ENCODE measurements at places on chromosomes 2 and 18.

DNA sequence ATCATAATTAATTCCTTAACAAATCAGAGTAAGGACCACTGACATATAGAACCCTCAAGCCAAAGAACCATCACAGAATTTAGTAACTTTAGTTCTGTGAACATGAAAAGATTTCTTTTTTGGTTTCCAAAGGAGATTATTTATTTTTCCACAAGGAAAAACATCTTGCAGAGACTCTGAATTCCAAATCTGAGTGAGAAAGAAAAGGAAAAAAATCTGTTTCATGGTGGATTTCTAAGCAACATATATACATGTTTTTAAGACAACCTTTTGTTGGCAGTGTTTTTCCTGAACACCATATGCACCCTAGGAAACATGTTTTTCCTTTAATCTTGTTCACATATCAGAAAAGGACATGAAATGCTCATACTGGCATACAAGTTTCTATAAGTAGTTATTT is 149.8 kb downstream of the AGPS start:
- no peak for DNase-seq

DNA sequence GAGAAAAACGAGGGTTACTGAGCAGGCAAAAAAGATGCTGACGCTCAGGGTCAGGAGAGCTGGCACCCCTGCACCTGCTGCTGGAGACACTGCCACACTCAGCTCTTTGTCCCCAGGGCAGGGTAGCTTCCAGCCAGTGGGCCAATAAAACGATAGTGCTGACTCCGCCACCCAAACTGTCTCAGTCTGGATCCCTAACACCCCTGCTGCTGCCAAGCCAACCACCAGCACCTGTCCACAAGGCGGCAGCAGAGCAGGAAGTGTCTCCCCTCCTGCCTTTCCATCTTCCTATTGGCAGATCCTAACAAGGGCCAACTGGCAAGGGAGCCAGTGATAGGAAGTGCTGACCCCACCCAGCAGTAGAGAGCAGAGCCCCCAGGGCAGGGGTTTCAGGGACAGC is 531.5 kb upstream of the SALL3 start:
- DNase-seq = peak; percentile 2

GRCh38 chr18:63083020-63083531 is 236.5 kb downstream of the BCL2 start:
- no peak for DNase-seq

DNA sequence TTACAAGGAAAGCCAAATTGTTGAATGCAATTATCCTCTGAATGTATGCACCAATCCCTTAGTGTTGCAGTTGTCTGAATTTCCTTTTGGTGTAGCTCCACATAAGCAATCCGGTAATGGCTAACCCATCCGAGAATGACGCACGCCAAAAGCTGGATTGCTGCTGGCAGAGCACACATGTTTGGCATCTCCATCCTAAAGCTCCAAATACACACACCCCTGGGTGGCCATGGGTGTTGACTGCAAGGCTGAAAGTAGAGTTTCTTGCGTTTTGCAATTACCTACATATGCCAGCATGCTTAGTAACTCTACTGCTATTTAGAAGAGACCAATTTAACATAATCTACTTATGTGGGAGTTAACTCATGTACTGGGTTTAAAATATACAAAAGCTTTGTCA is 53.1 kb downstream of the KCTD1 start:
- DNase-seq = no peak

GRCh38 chr2:118223992-118224894 is 136.0 kb downstream of the INSIG2 start:
- DNase-seq = peak; percentile 22

- DNase-seq = no peak
Measured at GRCh38 chr2:155692106-155692505, 640.4 kb downstream of the NR4A2 start.

DNA sequence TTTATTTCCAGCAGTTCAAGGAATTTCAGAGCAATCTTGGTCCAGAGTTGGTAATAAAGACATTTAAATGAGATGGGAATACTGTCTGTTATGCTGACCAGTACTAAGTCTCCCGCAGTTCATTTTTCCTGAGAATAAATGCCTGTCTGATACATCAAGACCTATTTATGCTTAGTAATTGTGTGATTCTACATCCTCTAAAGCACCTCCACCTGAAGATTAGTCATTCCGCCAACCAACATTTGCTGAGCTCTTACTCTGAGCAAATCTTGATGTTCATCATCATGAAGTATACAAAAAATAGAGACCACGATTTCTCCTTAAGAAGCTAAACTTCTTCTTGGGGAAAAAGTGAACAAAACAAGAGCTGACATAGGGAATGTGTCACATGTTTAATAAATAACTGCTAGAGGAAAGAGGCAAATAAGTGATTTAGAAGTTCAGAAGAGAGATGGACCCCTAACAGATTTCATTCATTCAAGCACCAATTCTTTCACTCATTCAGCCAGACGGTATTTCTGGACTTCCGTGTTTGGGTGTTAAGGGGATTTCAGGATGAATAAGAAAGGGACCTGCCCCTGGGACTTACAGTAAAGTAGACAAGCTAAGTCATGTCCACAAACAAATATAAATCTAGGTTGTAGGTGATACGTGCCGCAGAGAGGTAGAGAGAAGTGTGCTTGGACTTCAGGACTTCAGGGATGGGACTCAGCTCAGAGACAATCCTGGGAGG is 34.2 kb upstream of the PPP4R1 start:
- DNase-seq = no peak

DNA sequence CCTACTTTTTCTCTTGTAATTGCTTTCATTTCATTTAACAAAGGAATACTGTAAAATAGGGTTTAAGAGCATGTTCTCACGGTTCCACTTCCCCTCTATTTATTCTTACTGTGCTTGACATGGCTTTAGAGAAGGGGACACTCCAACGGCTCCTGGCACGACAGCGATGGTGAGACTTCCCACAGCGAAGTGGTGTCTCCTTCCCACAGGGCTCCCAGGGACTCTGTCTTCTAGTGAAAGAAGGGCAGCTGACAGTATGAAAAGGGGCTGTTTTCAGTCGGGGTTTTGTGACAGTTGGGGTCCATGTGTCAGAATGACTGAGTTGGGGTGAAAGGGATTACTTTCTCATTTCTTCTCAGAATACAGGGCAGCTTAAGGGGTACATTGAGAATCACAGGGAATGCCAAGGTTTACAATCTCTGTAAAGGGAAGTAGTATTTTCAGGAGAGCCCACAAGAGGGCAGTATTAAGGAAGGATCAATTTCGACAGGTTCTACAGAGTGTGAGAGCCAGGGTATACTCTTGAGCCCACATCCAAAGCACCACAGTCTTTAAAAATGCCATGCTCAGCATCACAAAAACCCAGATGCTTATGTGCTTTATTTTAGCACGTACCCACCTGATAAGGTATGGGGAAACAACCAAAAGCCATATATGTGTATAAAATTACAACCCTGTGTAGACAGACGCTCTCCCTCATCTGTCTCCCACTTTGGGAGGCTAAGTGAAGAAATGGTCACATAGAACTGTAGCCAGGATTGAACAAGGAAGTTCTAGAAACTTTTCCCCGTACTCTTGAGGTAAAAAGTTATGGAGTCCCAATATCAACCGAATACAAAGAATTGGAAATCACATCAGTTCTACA is 31.3 kb upstream of the RAPGEF4 start:
- DNase-seq = peak; percentile 68

GRCh38 chr18:658001-658946 is 821 bp downstream of the TYMS start:
- peak; percentile 97 for DNase-seq

All from HT-29 (cell line).